A673 (cell line): ENCODE measurements at places on chromosomes 13 and 19. TPM values are rescaled to one million over a fixed set of nuclear protein-coding genes. Genes with fewer than 3 reads are reported as not detected.
A peak's percentile ranks its signal among the peaks of the same experiment; 100 is the strongest.

The RNF225 gene
- 0.60 and 0.74 TPM in 2 replicates for total RNA-seq

The AZU1 gene
- total RNA-seq = not detected in 2 replicates

The CEACAM16 gene
- total RNA-seq = not detected in 2 replicates

The MAG gene
- not detected in 2 replicates for total RNA-seq

The DPP9 gene
- 60.2 and 65.7 TPM in 2 replicates for total RNA-seq

The FCAR gene
- total RNA-seq = not detected in 2 replicates

The ZNF573 gene
- total RNA-seq = 5.0 and 8.7 TPM in 2 replicates

The PBX4 gene
- 3.1 and 4.6 TPM in 2 replicates for total RNA-seq

The LIM2 gene
- not detected in 2 replicates for total RNA-seq

The KIRREL2 gene
- 0.15 and 0.17 TPM in 2 replicates for total RNA-seq

The ZNF814 gene
- 39.0 and 44.3 TPM in 2 replicates for total RNA-seq

The TYROBP gene
- total RNA-seq = not detected in 2 replicates

The TSSK6 gene
- 2.5 TPM in 2 replicates for total RNA-seq

- H3K27me3 ChIP-seq = peaks cover 61% of the 10 kb centered on the region
- no peak overlapping the region for H3K27ac ChIP-seq
- no peak for DNase-seq
- H3K36me3 ChIP-seq = no peaks in the 10 kb centered on the region
These were observed 6.9 kb downstream of the HAS1 start for GRCh38 chr19:51716925-51717324.

GRCh38 chr19:49441960-49442350 is 628 bp upstream of the SLC17A7 start:
- no peak for DNase-seq
- peaks cover 15% of the 10 kb centered on the region for H3K4me1 ChIP-seq
- peak overlapping the region; percentile 68 for H3K4me3 ChIP-seq
- H3K27ac ChIP-seq = no peak overlapping the region
- no peaks in the 10 kb centered on the region for H3K36me3 ChIP-seq
- peaks cover 36% of the 10 kb centered on the region for H3K27me3 ChIP-seq

DNA sequence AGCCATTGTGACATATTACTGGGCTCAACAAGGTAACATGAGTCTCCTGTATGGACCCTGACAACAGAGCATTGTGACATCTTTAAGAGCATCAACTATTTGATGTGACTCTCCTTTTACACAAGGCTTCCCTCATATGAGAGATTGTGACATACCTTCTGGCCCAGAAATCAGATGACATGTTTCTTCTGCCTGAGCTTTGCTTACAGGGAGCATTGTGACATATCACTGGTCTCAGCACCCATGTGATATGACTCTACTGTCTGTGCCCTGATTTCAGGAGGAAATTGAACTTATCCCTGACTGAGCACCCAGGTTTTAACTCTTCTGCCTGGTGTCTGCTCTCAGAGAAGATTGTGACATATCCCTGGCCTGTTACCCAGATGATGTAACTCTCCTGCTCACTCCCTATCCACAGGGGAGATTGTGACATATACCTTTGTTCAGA is 15.9 kb upstream of the ZNF681 start:
- H3K4me3 ChIP-seq = no peak overlapping the region
- no peaks in the 10 kb centered on the region for H3K27me3 ChIP-seq
- no peaks in the 10 kb centered on the region for H3K36me3 ChIP-seq
- H3K27ac ChIP-seq = no peak overlapping the region
- DNase-seq = no peak

DNA sequence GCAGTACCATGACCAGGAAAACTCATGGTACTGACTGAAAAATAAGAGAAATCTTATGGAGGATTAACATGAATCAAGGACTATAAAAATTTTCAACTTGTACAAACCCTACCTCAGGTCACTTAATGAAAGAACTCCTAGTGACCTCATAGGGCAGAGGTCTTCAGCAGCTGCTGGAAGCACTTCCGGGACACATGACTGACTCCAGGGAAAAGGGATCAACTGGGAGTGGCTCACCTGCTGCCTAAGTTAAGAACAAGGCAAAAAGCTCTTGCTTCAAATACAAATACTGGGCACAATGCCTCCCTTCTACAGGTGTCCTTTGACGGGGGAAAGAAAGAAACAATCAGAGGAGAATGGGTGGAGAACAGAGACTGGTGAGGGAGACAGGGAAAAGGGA is 18.6 kb downstream of the DOCK9 start:
- no peaks in the 10 kb centered on the region for H3K27me3 ChIP-seq
- peaks cover 11% of the 10 kb centered on the region for H3K4me1 ChIP-seq
- no peak overlapping the region for H3K4me3 ChIP-seq
- H3K36me3 ChIP-seq = no peaks in the 10 kb centered on the region

GRCh38 chr13:33717775-33718174 is 100.2 kb upstream of the RFC3 start:
- H3K4me3 ChIP-seq = no peak overlapping the region
- no peaks in the 10 kb centered on the region for H3K36me3 ChIP-seq
- H3K27ac ChIP-seq = no peak overlapping the region

DNA sequence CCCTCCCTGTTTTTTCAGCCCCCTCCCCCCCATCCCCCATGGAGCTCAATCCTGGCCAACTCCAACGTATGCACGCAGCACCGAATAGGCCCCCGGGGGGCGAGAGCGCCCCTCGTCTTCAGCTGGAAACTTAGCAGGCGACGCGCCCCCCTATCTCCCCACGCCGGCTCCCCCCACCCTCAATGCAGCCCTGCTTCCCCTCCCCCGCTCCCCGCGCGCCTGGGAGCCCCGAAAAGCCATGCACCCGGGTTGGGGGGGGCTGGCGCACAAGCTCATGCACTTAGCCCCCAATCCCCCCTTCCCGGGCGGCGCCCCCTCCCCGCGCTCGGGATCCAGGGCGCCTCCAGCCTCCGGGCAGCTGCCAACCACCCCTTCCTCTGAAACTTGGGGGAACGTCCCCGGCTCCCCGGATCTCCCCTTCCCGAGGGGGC is 508 bp downstream of the ZBTB7A start:
- H3K27me3 ChIP-seq = no peaks in the 10 kb centered on the region
- H3K27ac ChIP-seq = peak overlapping the region; percentile 95
- H3K4me1 ChIP-seq = peaks cover 11% of the 10 kb centered on the region
- peaks cover 3% of the 10 kb centered on the region for H3K36me3 ChIP-seq

- H3K4me3 ChIP-seq = no peak overlapping the region
- peaks cover 44% of the 10 kb centered on the region for H3K4me1 ChIP-seq
- no peaks in the 10 kb centered on the region for H3K27me3 ChIP-seq
- H3K27ac ChIP-seq = no peak overlapping the region
- H3K36me3 ChIP-seq = no peaks in the 10 kb centered on the region
These were observed 136.5 kb downstream of the RAP2A start for GRCh38 chr13:97570442-97570841.

DNA sequence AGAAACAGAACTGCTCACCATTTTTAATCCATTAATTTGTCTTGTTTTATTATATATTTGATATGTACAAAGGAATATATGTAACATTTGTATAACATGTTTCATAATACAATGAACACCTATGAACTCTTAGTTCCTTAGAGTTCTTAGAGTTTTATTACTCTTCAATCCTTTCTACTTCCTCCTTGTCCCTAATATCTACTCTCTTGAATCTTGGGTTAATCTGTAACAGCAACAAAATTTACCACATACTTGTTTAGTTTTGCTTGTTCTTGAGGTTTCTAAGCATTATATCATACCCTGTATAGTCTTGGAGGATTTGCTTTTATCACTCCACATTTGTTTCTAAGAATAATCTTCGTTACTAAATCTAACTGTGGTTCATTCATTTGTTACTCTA is 151.4 kb downstream of the PDS5B start:
- H3K4me3 ChIP-seq = peak overlapping the region; percentile 9
- no peaks in the 10 kb centered on the region for H3K27me3 ChIP-seq
- DNase-seq = no peak
- H3K4me1 ChIP-seq = peaks cover 23% of the 10 kb centered on the region
- peak overlapping the region; percentile 26 for H3K27ac ChIP-seq

DNA sequence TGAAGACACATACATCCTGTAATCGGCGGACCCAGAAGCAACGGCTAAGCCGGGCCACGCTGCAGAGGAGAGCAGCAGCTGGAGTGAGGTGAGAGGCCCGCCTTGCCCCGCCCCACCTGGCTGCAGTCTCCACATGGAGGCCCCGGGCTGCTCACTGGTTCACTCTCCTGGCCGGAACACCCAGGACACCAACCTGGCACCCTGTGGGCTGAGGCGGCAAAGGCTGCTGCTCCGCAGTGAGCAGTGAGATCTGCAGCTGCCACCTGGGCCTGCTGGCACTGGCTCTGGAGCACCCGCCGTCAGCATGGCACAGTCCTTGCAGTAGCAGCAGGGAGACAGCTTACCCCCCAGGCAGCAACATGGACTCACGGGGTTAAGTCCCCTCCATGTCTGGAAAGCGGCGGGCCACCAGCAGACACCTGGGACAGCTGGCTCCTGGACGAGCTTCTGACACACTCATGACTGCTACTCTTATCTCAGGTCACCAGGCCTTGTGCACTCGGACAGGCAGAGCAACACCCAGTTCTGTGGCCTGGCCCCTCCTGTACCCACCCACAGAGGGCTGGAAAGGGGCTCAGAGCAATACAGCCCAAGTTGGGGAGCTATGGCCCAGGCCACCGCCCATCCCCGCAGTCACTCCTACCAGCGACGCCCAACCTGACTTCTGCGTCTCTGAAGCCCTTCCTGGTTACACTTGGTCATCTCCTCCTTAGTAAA is 13.2 kb upstream of the KPTN start:
- H3K36me3 ChIP-seq = peaks cover 6% of the 10 kb centered on the region
- H3K4me1 ChIP-seq = no peaks in the 10 kb centered on the region
- no peak overlapping the region for H3K27ac ChIP-seq
- no peaks in the 10 kb centered on the region for H3K27me3 ChIP-seq
- no peak for DNase-seq

DNA sequence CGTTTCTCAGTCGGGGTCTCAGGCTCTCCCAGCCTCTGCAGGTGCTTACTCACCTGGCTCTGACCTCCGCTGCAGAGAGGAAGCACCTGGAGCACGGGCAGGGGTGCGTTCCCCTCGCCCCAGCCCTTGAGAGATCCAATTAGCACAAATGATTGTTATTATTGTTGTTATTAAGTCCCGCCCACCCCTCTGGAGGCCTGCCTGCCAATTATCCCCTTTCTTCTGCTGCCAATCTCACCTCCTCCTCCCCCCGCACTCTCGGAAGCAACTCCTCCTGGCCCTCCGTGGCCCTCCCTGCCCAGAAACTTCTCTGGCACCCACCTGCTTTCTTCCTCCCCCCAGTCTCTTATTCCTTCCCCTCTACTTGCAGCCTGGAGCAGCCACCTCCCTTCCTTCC is 8.8 kb downstream of the ZNF787 start:
- no peak overlapping the region for H3K27ac ChIP-seq
- H3K27me3 ChIP-seq = no peaks in the 10 kb centered on the region
- H3K36me3 ChIP-seq = no peaks in the 10 kb centered on the region
- DNase-seq = no peak
- H3K4me1 ChIP-seq = peaks cover 48% of the 10 kb centered on the region

DNA sequence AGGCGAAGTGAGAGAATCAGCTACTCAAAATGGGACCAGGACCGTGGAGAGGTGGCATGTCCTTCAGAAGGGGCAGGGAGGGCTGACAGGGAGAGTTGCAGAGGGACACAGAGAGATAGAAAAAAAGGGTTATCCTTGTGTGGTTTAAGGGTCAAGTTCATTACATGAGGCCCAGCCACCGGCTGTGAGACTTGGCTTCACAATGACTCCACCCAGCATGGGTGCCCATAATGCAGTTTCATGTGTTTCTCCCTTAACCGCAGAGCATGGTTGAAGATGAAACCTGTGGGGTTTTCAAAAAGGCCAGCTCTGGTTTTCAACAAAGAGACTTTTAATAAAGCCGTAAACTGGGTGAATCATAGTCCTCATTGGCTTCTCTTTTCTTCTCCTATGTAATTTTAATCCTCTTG is 164.6 kb downstream of the KLF5 start:
- no peak overlapping the region for H3K27ac ChIP-seq
- no peaks in the 10 kb centered on the region for H3K27me3 ChIP-seq
- H3K36me3 ChIP-seq = no peaks in the 10 kb centered on the region
- H3K4me1 ChIP-seq = no peaks in the 10 kb centered on the region
